Stimulated activated CD8-positive, alpha-beta memory T cell treated with anti-CD3 and anti-CD28 coated beads, Interleukin-4, amount 100 ng/mL, for 1 hour (primary cell): ENCODE measurements at places on chromosomes 7 and 10.

GRCh38 chr7:85090143-85090542 lies 96.7 kb downstream of the SEMA3D start:
- no peak for DNase-seq

DNA sequence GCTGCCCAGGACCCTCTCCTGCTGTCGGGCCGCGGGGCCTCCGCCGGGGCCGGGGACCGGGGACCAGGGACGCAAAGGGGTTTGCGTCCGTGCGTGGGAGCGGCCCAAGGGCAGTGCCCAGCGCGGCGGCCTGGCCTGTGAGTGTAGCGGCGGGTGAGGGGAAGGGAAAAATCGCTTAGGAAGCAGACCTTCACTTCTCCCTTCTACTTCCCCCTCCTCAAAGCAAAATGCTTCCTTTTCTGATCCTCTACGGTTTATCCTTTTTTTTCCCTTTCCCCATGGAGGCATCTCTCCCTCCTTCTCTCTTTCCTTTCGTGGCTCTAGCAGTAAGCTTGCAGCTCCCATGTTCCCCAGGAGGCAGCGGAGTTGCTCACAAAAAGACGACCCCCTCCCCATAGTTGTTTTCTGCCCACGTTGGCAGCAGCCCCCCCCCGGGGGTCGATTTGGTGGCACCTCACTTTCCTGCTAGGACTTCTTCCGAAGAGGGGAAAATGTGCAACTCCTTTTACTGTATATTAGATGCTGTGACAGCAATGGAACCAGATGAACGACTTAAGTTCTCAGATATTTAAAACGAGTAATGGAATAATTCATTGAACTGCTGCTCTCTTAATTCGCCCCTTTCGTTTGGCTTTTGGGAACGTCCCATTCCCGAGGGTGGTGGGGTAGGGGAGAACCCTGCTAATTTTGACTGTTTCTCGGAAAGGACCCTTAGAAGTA lies 724 bp downstream of the CAPZA2 start:
- no peak for DNase-seq

DNA sequence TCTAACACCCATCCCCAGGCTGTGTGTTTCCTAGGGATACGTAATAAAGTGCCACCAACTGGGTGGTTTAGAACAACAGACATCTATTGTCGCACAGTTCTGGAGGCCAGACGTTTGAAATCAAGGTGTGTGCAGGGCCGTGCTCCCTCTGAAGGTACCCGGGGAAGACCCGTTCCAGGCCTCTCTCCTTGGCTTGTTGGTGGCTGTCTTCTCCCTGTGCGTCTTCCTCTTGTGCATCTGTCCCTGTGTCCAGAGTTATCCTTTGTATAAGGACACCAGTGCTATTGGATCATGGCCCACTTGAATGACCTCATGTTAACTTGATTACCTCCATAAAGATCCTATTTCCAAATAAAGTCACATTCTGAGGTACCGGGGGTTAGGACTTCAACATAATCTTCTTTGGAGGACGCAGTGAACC lies 15.6 kb downstream of the GRK5 start:
- DNase-seq, result no peak

DNA sequence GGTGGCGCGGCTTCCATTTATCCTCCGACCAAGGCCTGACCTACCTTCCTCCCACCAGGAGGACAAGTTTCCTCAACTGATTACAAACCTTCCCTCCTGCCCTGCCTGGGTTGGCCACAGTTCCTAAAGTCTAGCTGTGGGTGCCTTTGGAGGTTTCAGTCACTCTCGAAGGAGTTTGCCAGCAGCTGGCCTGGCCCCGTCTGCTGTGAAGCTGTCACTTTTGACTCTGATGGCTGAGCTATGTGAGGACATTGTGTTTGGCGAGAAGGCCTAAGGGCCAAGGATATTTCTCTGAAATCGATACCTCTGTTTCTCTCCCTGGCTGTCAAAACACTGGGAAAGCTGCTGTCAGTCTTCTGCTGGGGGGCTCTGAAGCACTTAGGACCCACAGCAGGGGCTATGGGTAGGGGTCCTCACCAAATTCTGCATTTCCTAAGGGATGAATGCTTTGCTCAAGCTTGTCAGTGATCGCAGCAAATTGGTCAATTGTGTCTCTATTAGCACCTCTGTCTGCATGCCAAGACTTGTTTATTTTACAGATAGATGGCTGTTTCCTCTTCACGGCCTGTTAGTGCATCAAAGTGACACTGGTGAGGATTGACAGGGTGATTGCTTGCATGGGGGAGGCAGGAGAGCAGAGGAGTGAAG lies 31.9 kb upstream of the SAMD8 start:
- no peak for DNase-seq

- no peak for DNase-seq
Measured at GRCh38 chr7:1383398-1384112, 75.7 kb downstream of the MICALL2 start.

DNA sequence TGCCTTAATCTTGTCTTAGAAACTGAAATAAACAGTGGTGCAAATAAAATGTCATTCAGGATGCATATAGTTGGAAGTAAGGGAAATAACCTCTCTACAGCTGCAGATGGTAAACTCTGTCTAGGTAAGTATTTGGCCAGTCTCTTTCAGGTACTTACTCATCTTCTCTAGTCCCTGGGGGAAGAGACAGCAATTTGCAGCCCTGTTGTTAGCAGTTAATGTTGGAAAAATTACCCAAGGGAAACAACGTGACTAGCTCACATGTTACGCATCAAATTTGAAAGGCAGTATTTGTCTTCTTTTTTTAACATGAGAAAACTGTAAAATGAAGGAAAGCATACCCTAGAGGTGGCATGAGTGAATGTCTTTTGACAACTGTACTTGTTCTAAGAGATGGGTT lies 3.2 kb upstream of the HUS1 start:
- no peak for DNase-seq

GRCh38 chr10:131818510-131819234 lies 82.1 kb upstream of the PPP2R2D start:
- no peak for DNase-seq

- no peak for DNase-seq
Measured at GRCh38 chr10:122310311-122311050, 39.4 kb downstream of the BTBD16 start.

DNA sequence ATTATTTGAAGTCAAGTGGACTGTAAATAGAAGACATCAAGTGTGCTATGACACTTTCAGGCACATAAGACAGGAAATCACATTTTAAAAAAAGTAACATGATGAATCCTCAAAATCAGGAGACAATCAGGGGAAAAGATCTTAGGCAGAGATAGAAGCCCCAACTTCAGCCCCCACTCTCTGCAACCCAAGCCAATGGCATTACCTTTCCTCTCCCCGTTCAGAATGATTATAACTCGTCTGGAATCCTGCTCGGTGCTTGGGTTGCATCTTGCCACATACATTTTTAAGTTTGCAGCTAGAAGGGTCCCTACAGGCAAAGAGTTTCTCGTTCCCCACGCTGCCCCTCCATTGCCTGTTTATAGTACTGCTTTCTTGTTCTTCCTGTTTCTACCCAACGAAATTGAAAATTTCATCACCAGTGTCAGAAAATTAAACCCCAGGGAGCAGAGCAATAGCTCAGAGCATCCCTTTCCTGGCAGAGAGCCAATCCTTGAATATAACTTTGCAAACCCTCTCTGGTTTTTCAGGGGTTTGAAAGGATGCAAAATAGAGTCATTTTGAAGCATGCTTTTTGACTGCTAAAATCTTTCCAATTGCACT lies 260.5 kb upstream of the AOAH start:
- no peak for DNase-seq

GRCh38 chr7:44980393-44981034 lies 1.7 kb upstream of the MYO1G start:
- DNase-seq, result no peak

- DNase-seq, result no peak
Measured at GRCh38 chr7:108261560-108262255, 131.5 kb upstream of the LAMB4 start.

GRCh38 chr7:140121326-140121725 lies 55.5 kb downstream of the KDM7A start:
- no peak for DNase-seq

- no peak for DNase-seq
Measured at GRCh38 chr10:25557136-25557535, 376.9 kb upstream of the MYO3A start.

- no peak for DNase-seq
Measured at GRCh38 chr7:41425926-41426325, 277.0 kb downstream of the INHBA start.

DNA sequence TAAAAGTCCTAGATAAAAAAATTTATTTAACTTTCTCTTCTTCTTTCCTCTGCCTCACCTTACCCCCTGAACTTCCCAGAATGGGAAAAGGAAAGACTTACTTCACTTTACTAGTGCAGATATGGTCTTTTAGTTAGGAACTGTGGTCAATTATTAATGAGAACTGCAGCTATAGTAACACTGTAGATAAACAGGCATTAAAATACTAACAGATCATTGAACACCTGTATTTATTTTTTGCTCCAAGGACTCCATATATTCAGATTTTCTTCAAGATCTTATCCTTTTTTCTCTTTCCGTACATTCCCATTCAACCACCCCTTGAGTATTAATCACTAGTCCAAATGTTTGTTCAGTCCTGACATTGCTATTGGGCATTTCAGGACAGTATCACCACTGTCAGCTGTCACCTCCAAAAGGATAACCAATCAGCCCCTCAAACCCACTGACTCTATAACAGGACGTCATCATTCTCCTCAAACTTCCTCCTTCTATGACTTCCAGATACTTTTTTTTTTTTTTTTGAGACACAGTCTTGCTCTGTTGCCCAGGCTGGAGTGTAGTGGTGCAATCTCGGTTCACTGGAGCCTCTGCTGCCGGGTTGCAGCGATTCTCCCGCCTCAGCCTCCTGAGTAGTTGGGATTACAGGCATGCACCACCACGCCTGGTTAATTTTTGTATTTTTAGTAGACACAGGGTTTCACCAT lies 4.2 kb downstream of the CPVL start:
- DNase-seq, result no peak

GRCh38 chr10:85857791-85858190 lies 508.8 kb downstream of the GRID1 start:
- DNase-seq, result no peak

DNA sequence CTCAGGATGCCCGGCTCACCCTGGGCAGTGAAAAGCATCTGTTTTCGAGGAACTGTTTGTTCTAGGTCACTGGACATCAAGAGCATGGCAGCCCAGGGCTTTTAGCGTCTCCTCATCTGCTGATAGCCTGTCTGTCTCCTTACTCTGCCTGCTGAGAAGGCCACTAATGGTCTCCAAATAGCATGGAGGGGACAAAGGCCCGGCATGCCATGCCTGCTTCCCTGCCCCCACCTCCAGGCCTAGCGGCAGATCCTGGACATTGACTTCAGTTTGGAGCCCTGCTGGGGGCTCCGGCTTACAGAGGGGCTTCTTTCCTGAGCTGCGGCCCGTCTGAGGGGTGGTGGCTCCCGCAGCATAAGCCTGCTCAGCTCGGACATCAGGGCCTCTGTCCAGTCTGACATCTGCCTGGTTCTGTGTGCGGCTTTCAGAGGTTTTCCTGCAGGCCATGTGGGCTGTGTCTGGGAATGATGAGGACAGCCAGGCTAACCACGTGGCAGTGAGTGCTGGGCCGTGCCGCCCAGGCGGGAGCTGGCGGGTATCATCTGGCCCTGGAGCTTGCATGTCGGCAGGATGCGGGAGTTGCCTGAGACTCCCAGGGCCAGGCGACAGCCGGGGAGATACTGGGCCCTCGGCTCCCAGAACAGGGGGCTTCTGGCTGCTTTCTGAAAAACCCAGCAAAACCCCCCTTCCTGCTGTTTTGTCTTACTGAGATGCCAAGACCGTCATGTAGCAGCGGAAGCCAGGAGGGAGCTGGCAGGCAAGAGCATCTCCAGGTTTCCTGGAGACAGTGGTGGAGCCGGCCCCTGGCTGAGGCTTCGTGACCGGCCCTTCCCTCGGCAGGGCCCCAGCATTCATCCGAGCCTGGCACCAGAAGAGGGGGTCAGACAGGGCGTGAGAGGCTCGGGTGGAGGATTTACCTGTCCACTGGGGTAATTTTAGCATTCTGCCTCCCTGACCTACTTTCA lies 9.2 kb downstream of the PFKFB3 start:
- DNase-seq, result no peak

GRCh38 chr10:22317076-22317370 lies 835 bp downstream of the COMMD3 start:
- no peak for DNase-seq

DNA sequence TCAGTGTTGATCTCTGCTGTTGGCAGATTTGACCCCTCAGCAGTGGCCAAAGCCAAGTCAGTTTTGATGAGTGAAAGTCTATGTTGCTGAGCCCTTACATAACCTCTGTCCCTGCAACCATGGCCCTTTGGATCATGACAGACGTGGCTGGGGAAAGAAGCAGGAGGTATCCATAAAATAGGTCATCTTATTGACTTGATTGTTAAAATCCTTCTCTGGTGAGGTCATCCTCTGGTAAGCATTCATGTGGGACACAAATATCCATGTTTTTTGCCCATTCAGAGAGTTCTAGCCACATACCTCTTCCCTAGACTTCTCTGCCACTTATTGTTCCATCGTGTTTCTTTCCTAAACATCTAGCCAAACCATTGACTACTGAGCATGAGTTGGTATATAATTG lies 251.9 kb upstream of the PTER start:
- DNase-seq, result no peak

DNA sequence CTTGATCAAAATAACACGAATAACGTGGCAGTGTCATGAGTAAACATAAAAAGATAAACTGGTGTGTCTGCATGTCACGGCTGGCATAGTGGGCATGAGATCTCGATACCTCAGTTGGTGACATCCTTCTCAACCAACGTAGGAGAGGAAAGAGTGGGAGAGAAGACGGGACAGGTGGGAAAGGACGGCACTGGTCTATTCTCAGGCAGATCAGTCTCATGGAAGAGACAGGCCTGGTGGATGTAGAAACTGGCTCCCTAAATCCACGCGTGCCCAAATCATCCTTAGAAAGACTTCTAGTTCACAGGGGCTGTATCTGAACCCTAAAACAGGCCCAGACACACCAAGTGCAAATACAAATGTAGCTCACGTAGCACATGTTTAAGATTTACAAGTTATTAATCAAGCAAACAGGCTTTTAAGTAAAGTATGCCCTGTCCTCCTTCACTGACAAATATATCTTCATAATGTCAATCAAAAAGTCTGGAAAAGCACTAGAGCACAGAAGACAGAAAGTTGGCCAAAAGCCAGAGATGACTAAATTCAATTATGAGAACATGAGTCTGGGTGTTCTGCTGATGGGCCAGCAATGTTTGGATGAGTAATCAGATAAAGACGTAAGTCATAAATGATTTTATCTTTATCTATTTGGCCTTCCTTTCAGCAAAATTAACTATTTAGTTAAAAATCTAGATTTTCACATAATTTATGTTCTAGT lies 56.3 kb downstream of the SFMBT2 start:
- no peak for DNase-seq

GRCh38 chr7:100612730-100613390 lies 520 bp downstream of the MOSPD3 start:
- DNase-seq, result no peak

GRCh38 chr7:2258661-2259365 lies 16.8 kb downstream of the NUDT1 start:
- no peak for DNase-seq

GRCh38 chr7:135558337-135558767 lies 635 bp downstream of the NUP205 start:
- peak; percentile 32 for DNase-seq

GRCh38 chr7:159064816-159065510 lies 79.7 kb downstream of the VIPR2 start:
- DNase-seq, result no peak
